Stimulated activated CD4-positive, alpha-beta T cell treated with anti-CD3 and anti-CD28 coated beads, Interleukin-4, amount 100 ng/mL, for 48 hours (primary cell): ENCODE measurements at places on chromosomes 3 and 15.

DNA sequence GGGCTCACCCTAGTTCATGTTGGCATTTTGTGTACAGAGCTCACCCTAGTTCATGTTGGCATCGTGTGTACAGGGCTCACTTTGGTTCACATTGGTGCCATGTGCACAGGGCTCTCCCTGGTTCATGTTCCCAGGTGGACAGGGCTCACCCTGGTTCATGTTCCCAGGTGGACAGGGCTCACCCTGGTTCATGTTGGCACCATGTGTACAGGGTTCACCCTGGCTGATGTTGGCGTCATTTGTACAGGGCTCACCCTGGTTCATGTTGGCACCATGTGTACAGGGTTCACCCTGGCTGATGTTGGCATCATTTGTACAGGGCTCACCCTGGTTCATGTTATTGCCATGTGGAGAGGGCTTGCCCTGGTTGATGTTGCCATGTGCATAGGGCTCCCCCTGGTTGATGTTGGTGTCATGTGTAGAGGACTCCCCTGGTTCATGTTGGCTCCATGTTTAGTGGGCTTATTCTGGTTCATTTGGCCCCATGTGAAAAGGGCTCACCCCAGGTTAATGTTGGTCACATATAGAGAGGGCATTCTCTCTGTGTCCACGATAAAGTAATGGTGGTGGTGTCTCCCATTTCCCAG, 31.7 kb upstream of the NR2C2 start:
- no peak for DNase-seq

- no peak for DNase-seq
Observed at GRCh38 chr3:115108614-115109013, 38.5 kb downstream of the ZBTB20 start.

DNA sequence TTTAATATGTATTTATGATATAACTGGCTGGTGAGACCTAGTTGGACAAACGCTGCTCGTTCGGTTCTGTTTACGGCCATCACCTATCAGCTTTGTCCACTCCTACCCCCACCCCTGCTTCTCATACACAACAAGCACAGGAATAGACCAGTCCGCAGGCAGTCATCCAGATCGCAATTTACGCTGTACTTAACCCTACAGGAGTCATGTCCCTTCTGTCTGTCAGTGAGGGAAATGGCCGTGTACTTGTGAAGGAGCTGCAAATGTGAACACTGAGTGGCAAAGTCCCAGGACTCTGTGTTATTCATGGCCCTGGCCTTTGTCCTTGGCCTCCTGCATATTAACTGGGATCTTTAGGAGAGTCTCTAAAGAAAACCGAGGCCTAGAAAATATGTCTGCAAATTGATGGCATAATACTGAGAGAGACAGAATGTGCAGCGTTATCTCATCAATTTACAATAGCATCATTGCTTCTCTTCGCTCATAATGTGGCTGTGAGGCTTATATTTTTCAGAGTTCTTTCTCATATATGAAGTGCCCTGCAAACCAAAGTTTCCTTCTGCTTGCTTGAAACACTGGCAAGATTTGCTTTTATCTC, 7.2 kb upstream of the ABHD10 start:
- DNase-seq, result no peak

DNA sequence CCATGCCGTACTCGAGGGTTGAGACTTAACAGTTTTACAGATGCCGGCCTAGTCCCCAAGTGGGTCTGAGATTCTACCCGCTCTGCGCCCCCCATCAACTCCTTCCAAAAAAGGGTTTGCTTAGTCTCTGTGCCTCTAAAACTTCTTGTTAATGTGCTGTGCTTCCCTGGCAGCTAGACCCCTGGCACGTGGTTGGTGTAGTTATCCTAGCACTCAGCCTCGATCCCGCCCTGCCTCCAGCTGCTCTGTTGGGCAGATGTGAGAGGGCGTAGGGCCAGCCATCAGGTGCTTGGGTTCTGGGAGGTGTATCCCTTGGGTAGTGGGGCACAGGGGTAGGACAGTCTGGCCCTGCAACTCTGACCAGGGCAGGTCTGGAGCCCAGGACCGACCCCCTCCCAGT, 79.5 kb downstream of the FBLN2 start:
- no peak for DNase-seq

DNA sequence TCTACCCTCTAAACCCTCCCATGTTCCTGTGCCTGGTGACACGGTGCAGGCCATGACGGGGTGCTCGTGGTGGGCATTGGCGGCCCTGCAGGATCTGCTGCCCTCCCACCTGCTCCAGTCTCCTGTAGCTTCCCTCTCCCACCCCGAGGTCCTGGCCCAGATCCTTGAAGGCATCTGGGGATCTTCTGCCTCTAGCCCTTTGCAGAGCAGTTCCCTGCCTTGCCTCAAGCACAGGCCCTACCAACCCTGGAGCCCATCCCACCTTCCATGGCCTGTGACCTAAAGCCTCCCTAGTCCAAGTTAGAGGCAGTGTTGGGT, 27.5 kb upstream of the SEC13 start:
- DNase-seq, result no peak

- DNase-seq, result no peak
Observed at GRCh38 chr3:139975594-139976365, 40.8 kb downstream of the CLSTN2 start.

DNA sequence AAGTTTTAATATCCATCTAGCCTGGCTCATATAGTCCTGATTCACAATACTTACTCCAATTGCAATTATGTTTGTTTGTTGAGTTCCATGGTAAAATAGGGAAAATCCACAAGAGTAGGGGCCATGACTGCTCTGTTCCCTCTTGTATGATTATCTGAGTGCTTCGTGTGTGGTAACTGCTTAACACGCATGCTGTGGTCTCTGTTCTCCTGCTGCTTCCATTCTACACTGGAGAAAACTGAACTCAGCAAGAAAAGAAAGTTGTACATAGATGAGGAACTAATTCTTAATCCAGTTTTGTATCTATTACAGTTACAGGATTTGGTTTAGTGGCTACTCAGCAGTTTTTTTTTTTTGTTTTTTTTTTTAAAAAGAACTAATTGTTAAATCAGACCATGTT, 223.0 kb upstream of the SATB1 start:
- DNase-seq, result no peak

- no peak for DNase-seq
Observed at GRCh38 chr15:71304681-71305080, 189.4 kb downstream of the THSD4 start.

- DNase-seq, result no peak
Observed at GRCh38 chr15:65413760-65414144, 9.0 kb downstream of the IGDCC4 start.

- no peak for DNase-seq
Observed at GRCh38 chr3:195750797-195751520, 30.2 kb downstream of the MUC20 start.

DNA sequence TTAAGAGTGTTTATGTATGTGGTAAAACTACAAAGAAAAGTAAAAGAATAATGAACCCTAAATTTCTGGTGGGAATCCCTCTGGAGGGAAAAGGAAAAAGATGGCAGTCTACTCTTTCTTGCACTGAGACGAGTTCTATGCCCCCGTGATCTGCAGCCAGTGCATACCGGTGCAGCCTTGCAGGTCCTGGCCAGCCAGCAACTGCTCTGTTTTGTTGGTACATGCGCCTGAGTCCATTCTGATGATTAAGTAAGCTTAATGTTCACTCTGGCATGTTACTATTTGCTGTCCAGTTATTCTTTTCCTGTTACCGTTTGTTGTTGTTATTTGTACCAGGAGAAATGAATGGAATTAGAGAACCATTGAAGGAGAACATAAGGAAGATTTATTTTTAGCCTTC, 95.1 kb upstream of the TMC3 start:
- DNase-seq, result no peak

- no peak for DNase-seq
Observed at GRCh38 chr3:64291956-64292355, 66.7 kb upstream of the PRICKLE2 start.

DNA sequence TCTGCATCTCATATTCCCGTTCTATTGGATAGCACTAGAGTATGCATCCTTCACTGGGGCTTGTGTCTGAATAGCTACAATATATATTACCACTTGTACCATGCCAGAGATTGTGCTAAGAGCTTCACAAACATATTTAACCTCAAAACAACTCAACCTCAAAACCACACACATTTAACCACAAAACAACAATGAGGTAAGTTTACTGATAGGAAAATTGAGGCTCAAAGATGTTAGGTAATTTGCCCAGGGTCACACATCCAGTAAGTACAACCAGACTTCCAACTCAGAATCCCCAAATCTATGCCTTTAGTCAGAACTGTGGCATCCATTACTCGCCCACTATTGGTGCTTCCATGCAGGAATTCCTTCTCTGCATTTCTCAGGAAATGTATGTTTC, 220.0 kb downstream of the FAM43A start:
- no peak for DNase-seq

- DNase-seq, result no peak
Observed at GRCh38 chr15:101017093-101017754, 98.1 kb downstream of the LRRK1 start.

DNA sequence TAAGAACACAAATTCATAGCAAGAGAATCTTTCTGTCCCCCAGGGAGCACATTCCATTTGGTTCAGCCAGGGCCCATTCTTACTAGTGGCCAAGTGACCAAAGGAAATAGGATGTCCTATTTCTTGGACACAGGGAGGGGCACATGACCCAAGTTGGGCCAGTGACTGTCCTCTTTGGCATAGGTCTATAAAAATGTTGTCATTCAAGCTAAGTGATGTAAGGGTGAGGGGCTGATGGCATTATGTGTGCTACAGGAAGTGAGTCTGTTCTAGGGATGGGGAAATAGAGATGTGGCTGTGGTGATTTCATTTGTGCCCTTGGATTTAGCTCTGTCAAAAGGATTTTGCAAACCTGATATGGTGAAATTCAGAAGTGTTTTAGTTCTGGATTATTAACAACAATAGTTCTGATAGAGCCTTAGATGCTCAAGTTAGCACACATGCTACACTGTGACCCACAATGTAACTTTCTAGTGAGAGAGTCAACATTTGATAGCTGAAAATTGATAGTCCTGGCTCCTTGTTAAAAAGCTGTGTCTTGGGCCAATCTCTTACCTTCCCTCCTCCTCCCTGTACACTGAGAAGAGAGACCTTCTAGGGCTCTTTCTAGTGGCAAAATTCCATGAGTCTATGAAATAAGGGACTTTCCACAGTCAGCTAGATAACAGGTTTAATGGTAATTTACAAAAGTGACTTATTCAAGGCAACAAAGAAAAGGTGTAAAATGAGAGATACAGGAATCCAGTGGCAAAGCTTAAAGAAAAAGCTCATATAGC, 117.2 kb downstream of the THRB start:
- no peak for DNase-seq

- DNase-seq, result no peak
Observed at GRCh38 chr15:90248789-90249202, 560 bp upstream of the TTLL13 start.

DNA sequence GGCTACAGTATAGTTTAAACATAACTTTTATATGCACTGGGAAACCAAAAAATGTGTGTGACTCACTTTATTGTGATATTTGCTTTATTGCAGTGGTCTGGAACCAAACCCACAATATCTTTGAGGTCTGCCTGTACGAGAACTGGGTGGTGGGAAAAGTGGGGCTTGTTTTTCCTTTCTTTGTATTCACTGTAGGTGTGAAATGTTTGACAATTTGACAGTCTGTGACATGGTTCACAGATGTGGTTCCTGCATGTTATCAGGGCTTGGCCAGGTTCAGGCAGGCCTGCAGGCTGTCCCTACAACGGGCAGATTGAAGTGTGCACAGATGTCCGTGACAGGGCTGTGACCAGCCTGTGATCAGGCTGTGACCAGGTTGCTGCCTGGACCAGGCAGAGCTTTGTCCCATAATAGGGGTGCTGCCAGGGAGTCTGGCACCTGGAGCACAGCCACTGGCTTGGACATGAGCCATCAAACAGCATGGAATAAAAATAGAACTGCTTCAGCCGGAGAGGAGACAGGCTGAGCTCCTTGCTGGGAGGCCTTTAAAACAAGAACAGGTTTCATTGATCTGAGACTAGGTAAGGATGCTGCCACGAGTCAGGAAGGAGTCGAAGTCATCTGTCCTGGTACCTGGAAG, 61.0 kb downstream of the KLF13 start:
- DNase-seq, result no peak

DNA sequence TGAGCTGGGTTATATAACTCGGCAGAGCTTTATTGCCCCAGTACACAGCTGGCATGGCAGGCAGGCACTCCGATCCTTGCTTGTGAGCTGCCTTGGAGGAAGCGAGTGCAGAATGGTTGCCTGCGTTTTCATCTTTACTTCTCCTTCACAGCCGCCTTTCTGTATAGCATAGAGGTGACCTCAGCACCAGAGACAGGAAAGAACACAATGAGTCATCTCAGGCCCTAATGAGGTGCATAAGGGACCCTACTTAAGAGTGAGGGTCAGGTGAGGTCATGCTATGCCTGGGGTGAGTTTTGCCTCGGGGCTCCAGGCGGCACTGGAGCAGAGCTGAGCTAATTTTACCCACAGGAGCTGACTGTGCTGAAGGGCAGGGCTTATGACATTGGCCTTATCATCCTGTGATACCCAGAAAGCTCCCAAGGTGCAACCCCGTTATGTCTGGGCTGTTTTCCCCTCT, 43.5 kb downstream of the LPP start:
- no peak for DNase-seq

DNA sequence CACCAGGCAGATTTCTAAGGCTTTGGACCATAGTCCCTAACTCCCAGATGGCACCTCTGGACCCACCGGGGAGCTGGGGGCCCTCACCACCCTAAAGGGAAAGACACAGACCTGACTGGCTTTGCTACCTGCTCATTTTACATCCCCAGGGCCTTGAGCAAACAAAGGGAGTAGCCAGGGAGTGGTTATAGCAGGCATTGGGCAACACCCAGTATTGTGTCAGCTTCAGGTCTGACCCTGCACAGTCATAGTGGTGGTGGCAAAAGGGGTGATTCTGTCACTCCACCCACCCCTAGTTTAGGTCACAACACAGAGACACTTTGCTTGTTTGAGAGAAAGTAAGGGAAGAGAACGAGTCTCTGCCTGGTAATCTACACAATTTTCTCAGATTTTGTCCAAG, 352.5 kb downstream of the DIPK2A start:
- no peak for DNase-seq

GRCh38 chr3:134630506-134630905, 20.3 kb downstream of the KY start:
- no peak for DNase-seq

DNA sequence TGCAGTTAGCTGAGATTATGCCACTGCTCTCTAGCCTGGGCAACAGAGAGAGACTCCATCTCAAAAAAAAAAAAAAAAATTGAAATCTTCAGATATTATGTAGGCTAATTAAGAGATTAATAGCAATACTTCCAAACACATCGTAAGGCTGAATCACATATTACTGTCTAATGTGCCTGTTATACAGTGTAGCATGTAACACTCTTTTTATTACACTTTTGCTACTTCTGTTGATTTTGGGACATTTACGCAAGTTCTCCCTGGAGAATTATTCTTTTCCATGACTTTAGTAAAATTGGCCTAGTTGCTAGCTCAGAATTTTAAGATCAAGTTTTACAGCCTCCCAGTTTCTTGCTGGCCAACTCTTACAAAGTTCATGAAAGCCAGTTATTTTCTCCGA, 605.2 kb downstream of the NAALADL2 start:
- DNase-seq, result no peak

GRCh38 chr3:145094355-145094941, 1066.5 kb downstream of the PLOD2 start:
- DNase-seq, result no peak
